HEK293T (cell line): ENCODE measurements at places on chromosomes 13 and 19.

DNA sequence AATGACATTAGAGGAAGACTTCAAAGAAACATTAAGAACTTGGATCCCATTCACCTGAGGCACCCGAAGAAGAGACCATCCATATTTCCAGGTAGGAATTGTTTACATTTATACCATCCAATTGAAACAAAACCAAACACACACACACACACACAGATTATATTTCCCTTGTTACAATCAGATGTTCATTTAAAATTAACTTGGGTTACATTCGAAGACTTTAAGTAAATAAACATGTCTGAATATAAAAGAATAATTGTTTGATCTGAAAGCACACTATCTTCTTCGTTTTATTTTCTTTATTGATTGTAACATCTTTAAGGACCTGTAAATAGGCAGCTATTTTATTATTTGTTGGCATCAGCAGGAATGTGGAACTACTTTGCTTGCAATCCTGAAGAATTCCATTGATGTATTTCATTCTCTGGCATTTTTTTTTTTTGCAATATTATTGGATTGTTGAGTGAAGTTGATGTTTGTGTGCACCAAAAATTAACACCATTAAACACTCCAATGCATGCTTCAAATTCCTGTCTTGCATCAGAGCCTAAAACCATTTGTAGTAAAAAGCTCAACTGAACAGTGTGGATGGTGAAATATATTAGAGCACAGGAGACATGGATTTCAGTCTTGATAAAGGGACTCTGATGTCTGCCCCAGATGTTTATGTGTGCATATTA is 85.3 kb upstream of the FRY start:
- no peak for DNase-seq

GRCh38 chr13:53112522-53112921 is 83.9 kb downstream of the OLFM4 start:
- no peak for DNase-seq

GRCh38 chr13:44093607-44094564 is 214.2 kb downstream of the LACC1 start:
- no peak for DNase-seq

- DNase-seq, result no peak
These were observed 452 bp downstream of the PIAS4 start for GRCh38 chr19:4007836-4008539.

DNA sequence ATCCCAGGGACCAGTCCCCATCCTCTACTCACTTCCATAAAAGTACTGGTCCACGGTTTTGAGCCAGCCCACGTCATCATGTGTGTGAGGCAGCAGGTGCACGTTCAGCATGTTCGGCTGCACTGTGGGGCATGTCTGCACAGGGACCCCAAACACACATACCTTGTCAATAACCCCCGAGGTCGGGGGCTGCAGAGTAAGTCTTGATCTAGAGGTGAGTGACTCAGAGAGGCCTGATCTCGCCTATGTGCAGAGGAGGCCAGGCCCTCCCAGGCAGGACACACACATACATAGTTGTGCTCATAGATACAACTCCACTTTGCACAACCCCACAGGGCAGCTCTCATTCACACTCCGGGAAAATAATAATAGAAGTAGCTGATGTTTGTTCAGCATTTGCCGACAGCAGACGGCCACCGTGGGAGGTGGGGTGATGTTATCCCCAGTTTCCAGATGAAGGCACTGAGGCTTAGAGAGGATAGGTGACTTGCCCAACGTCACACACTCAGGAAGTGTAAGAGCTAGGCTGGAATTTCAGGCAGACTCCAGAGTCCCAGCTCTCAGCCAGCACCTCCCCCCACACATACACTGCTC is 774 bp downstream of the MAN2B1 start:
- no peak for DNase-seq

DNA sequence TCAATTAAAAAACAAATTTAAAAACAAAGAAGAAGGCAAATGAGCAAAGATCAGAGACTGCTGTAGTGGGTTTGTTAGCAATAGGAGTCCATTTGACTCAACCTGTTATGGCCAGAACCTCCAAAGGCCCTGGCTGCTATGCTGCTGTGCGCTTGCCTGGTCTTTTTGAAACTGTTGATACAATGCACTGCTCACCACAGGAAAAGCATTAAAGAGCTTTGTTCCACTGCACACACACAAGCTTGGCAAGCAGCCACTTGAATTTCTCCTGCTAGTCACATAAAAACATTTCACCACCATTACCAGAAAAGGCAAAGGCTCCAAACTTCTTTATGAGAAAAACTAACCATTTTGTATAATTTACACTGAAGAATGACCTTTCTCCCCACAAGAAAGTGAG is 132.2 kb downstream of the FREM2 start:
- no peak for DNase-seq

DNA sequence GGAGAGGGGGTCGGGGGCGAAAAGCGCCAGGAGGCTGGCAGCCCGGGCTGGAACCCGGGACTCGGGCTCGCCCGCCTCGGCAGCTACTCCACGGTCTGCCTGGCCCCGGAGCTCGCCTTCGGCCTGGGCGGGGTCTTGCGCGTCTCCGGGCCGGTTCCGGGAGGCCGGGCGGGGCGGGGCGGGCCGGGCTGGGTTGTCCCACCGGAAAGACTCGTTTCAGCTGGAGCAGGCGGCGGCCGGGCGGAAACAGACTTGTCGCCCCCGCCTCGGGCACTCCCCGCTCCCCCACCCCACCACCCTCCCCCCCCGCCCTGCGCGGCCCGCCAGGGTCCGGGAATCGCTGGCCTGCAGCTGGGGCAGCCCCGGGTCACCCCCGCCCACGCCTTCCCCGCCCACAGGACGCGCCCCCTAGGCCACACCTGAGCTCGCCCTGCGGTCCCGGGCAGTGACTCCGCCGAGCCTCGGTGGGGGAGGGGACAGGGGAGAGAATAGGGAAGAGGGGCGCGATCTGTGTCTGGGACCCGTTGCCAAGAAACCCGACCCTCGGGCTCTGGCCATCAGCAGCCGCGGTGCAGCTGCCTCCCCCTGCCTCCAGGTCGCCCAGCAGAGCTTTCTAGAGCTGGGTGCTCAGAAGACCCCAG is 109.4 kb downstream of the KCTD15 start:
- DNase-seq, result no peak
